Stimulated activated CD4-positive, alpha-beta T cell treated with anti-CD3 and anti-CD28 coated beads, Interleukin-4, amount 100 ng/mL, for 24 hours (primary cell): ENCODE measurements at places on chromosomes 3 and 15.

DNA sequence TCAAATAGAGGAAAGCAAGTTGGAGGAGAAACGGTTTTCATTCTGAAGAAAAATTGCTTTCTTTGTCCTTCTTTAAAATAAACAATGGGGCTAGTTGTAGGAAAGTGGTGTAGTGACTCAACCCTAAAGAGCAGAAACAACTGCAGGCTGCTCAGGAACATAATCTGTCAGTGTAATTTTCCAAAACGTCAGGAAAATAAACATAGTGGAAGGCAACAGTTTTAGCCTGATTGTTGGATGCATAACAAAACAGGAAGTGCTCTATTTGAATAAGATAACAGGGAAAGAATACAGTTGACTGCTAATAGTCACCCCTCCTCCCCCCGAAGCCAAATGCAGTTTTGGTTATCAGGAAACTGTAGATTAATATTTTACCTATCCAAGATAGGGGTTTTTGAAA is 167.6 kb downstream of the ECT2 start:
- no peak for DNase-seq

DNA sequence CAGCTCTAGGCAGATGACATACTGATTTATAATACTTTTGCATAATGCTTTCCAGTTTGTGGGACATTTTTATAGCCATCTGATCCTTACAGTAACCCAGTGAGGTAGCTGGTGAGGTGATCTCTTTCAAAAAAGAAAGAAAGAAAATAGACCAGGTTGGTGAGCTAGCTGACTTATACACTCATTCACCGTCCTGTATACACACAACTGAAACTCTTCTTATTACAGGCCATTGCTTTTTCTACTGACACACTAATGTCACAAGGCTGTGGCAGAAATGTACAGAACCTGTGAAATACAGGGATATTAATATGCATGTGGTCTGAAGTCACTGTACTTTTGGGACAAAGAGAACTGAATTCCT is 150.2 kb upstream of the BHLHE40 start:
- DNase-seq = no peak

GRCh38 chr15:47602121-47602520 is 115.2 kb upstream of the SEMA6D start:
- DNase-seq = no peak

DNA sequence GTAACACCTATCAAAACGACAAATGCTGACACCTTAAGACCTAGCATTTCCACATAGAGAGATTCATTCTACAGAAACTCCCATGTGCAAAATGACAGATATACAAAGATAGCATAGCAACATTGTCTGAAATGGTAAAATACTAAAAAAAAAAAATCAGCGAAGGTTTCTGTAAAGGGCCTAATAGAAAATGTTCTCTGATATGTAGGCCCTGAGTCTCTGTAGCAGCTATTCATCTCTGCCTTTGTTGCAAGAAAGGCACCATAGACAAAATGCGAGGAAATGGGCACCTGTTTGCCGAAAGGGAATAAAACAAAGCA is 631 bp upstream of the MFGE8 start:
- no peak for DNase-seq

GRCh38 chr3:179865861-179866505 is 170.8 kb downstream of the PEX5L start:
- DNase-seq = no peak

- DNase-seq = no peak
Measured at GRCh38 chr3:29731050-29731449, 450.2 kb downstream of the RBMS3 start.

DNA sequence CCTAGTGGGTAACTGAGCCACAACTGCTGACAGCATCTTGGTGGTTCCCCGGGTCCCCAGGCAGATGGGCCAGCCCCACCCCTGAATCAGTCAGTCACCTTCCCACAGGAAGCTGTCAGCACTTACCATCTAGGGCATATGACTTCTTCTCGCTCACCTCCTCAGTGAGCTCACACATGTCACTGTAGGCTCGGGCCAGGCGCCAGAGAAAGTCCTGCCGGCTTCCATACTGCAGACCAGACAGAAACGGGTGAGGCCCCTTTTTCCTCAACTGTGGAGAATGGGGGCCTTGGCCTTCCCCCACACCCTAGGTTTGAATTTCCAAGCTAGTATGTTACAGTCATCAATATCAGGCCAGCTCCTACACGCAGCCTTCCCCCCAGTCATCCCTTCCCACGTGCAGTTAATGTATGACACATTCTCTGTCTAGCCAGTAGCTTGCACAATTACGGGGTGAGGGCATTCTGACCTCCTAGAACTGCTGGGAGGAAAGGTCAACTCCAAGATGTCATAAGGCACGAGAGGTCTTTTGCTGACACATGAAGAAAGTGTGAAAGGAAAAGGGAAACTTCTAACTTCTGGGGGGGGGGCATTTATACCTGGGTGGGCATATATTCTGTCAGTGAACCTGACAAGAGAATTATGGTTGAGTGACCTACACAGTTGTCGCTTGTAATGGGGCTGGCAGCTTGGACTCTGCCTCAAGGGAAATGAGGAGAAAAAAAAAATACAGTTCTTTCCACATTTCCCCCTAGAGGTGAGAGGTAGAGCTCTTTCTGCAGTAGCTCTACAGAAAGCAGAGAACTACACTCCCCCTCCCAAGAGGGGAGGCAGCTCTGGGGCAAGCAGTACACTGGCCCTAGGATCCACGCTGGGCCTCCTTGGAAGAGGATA is 10.9 kb downstream of the RMDN3 start:
- DNase-seq = peak; percentile 64

DNA sequence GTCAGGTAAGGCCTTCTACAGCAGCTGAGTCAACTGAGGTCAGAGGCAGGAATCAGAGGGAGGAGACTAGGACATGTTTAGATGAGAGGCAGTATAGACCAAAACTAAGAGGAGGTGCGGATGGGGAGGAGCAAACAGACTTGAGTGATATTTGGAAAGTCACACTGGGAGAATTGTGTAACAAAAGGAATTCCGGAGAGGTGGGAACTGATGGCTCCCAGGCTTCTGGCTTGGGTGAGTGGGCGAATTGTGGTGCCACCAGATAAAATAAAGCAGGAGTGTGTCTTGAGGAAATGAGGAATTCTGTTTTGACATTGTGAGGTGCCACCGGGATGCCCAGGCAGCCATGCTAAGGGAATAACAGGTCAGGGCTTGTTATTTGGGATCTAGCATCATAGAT is 3.3 kb upstream of the TM6SF1 start:
- no peak for DNase-seq

DNA sequence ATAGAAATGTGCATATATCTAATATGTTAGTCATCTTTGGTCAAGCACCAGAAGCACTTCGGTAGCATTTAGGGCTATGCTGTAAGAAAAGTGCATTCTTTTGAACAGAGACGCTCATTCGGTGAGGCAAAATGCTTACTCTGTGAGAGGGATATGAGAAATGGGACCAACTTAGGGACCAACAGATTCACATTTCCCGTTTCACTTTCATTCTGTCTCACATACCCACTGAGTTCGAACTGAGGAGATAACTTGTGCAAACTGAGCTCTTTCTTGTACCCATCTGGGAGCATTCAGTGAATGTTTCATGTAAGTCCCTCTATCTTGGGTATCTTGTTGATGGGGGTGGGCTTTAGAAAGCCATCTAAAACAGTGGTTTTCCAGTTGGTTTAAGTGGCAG is 135.3 kb downstream of the FEZF2 start:
- DNase-seq = no peak

GRCh38 chr3:42732196-42732828 is 29.7 kb upstream of the HHATL start:
- DNase-seq = no peak

GRCh38 chr15:37490707-37491106 is 390.4 kb upstream of the MEIS2 start:
- no peak for DNase-seq

DNA sequence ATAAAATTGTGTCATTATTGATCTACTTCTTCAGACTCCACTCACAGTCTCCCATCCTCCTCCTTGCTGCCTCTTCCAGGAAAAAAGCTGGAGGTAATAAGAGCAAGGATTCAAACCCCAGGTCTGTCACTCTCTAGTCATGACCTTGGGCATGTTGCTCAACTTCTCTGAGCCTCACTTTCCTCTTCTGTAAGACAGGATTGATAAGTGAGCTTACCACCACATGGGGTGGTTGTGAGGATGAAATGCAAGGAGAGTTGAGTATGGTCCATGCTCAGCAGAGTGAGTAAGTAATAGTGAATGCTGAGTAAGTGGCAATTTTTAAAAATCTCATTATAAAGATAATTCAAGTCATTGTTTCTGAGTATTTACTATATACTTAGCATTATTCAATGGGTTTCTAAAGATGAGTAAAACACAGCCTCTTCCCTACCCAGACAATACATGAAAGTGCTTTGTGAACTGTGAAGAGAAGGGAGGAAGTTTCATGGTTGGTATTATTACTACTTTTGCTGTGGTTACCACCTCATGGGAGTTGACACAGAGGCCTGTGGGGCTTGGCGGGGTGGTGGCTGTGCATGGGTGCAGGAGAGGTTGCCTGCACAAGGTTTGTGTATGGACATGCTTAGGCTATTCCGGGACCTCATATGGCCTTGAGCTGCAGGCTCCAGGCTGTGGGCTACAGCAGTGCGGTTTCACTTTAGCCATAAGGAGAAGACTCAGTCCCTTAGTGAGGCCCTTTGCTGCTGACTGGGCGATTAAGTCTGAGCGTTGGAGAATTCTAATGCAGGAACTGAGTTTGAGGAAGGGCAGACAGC is 30.0 kb downstream of the SLC6A11 start:
- no peak for DNase-seq

- DNase-seq = no peak
Measured at GRCh38 chr3:15500107-15500724, 21.3 kb downstream of the COLQ start.

DNA sequence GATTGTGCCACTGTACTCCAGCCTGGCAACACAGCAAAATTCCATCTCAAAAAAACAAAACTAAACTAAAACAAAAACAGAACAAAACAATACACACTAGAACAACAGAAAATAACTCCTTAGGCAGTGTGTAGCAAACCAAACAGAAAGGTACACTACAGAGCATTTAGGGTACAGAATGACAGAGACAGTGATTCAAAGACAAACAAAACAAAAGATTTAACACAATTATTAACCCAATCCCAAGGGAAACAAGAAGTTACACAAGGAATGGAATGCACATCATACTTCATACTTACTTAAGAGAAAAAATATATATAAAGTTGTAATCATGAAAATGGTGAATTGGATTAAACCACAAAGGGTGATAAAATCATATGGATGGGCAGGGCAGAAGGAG is 12.9 kb downstream of the SLC25A20 start:
- no peak for DNase-seq

DNA sequence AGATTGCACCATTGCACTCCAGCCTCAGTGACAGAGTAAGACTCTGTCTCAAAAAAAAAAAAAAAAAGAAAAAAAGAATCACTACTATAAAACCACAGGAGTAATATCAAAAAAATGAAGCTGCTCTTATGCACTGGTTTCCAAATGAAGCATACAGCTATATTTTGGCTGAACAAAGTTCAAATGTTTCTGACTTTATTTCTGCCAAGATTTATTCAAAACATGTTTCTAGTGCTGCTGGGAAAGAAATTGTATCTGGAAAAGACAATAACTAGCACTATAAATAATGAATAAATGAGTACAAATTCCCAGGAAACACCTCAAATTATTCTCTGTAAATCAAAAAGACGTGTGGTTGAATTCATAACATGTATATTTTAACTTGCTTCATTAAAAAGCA is 102.5 kb upstream of the MME start:
- no peak for DNase-seq

DNA sequence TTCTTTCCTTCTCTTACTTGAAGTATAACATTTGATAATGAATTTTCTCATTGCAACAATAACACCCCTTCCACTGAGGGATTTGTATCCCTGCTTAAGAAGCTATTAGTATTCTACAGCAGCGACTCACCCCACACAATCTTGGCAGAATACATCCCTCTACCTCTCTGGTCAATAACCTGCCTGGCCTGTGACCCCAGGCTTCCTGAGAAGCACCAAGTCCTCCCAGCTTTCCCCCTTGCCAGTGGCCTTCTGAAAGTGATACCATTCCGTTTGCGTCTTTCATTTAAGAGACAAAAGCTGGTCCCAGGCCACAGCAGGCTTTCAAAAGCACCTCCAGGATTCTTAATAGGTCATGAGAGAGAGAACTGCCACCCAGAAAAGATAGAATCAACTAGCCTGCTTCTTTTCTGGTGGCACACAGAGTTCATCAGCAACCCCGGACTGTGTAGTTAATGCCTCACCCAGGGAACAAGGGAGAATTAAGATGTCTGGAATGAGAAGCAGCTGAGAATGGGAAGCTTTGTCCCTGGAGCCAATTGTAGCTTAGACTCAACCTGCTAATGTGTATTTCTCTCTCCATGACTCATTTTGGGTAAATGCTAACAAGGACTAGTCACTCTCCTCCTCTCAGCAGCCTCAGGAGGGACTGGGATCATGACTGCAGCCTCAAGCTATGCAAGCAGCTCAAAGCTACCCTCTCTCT is 101.0 kb upstream of the CPNE4 start:
- no peak for DNase-seq

- no peak for DNase-seq
Measured at GRCh38 chr15:79981831-79982455, 10.9 kb upstream of the BCL2A1 start.

DNA sequence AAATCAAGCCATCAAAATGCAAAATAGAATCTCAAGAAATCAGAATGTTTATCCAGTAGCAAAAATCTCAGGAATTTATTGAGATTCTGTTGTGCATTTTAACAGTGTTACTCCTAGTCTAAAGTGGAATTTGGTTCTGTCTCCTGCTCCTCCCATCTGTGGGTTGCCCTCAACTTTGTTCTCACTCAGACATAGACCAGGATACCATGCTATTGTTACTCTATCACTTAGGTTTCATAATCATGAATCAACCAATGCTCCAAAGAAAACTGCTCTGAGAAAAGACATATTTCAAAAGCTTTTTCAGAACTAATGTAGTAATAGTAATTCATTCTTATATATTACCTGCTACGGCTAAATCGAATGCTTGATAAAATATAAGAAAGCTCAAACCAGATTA is 274.7 kb downstream of the RBMS3 start:
- DNase-seq = no peak

- peak; percentile 82 for DNase-seq
Measured at GRCh38 chr15:50876989-50877360, 31.5 kb upstream of the AP4E1 start.

DNA sequence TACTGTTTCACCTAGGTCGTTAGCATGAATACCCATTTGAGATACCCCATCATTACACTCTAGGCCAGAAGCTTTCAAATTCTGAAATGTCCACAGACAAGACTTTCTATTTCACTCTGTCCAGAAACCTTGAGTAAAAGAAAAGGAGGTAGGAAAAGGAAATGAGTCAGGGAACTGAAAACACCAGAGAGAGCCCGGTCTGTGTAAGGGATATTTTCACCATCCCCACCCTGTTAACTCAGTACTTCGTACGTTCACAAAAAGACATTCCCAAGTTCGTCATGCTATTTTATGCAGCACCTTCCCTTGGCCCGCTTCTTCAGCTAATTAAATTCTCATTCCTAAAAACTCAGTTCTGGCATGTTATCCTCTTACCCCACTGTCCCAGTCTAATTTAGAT is 89.4 kb upstream of the SOX2 start:
- DNase-seq = no peak

- no peak for DNase-seq
Measured at GRCh38 chr15:84871428-84871985, 13.0 kb upstream of the SLC28A1 start.
